ENCODE measurements at places on chromosomes 5 and 9. TPM values are rescaled to one million over a fixed set of nuclear protein-coding genes. Genes with fewer than 3 reads are reported as not detected.

The ZNF618 gene
- 2.9 TPM for total RNA-seq

The RLN1 gene
- total RNA-seq, result not detected

The RBM27 gene
- total RNA-seq, result 30.0 TPM

The ABCA2 gene
- total RNA-seq, result 21.0 TPM

The GABRB2 gene
- not detected for total RNA-seq

The MARCHF11 gene
- not detected for total RNA-seq

The NRARP gene
- 5.1 TPM for total RNA-seq

The MAP1B gene
- 63.7 TPM for total RNA-seq

The CDX1 gene
- total RNA-seq, result not detected

The DAB2 gene
- total RNA-seq, result 0.14 TPM

The ADGRV1 gene
- total RNA-seq, result 1.8 TPM

The WNK2 gene
- 4.5 TPM for total RNA-seq

The INVS gene
- total RNA-seq, result 25.1 TPM

The FOXB2 gene
- not detected for total RNA-seq

The PTPDC1 gene
- 36.0 TPM for total RNA-seq

The PCSK1 gene
- 3.2 TPM for total RNA-seq

The FRMPD1 gene
- not detected for total RNA-seq

The CATSPER3 gene
- total RNA-seq, result 0.40 TPM

The ASPN gene
- total RNA-seq, result not detected

The ORM1 gene
- not detected for total RNA-seq

The ARL14EPL gene
- total RNA-seq, result not detected

The PRLR gene
- not detected for total RNA-seq

The GFPT2 gene
- total RNA-seq, result 10.6 TPM

The MXD3 gene
- 15.8 TPM for total RNA-seq

The NEUROG1 gene
- not detected for total RNA-seq

The INSYN2B gene
- 0.97 TPM for total RNA-seq

The TNFSF15 gene
- total RNA-seq, result not detected

The ANKRD31 gene
- 0.14 TPM for total RNA-seq

The ACTBL2 gene
- not detected for total RNA-seq

The PCDHGB4 gene
- 5.5 TPM for total RNA-seq

The CD72 gene
- total RNA-seq, result not detected

The LCN15 gene
- not detected for total RNA-seq

The MEIKIN gene
- not detected for total RNA-seq

The SUSD3 gene
- 0.27 TPM for total RNA-seq

The MARCOL gene
- total RNA-seq, result 3.8 TPM

The GPR21 gene
- 0.49 TPM for total RNA-seq

The GKAP1 gene
- 6.8 TPM for total RNA-seq

The GLT6D1 gene
- total RNA-seq, result not detected

The NPR3 gene
- 21.5 TPM for total RNA-seq

The SECISBP2 gene
- 56.1 TPM for total RNA-seq

The BAAT gene
- 0.14 TPM for total RNA-seq

The FGF18 gene
- total RNA-seq, result not detected

Measured in NCI-H460 (cell line).